DMS153 (cell line): ENCODE measurements at places on chromosomes 3 and 15.
A peak's percentile ranks its signal among the peaks of the same experiment; 100 is the strongest.

DNA sequence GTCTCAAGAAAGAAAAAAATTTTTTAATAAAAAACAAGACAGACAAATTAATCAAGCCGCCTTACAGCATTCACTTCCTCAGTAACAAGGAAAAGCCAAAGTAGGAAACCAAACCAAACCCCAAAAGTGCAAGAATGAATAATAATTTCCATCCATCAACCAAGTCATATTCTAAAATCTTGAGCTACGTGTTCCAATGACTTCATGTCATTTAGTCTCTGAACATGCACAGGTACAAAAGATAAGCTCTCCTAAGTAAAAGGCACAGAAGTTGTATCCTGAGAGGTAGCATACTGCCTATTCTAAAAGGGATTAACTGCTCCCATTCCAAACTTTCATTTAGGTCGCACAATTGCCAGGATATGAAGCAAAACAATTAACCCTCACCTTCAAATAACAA lies 29.7 kb downstream of the SLC4A7 start:
- DNase-seq = no peak

GRCh38 chr15:83380682-83381081 lies 66.5 kb upstream of the SH3GL3 start:
- DNase-seq = peak; percentile 5

DNA sequence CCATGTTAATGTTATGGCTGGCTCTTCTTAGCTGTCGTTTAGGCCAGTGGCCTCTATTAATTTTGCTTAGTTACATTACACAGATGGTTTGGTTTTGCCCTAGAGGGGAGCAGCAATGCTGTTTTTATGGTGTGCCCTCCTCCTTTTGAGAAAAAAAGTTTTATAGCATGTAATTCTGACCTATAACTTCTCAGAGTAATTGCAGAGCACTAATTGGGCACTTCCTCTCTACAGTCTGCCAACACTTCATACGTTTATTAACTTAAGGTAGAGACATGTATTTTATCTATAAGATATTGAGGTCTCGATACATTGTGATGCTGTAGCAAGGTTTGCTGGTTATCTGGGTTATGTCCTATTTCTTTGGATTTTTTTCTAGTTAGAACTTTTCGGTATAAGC lies 12.2 kb downstream of the SLC25A26 start:
- no peak for DNase-seq

DNA sequence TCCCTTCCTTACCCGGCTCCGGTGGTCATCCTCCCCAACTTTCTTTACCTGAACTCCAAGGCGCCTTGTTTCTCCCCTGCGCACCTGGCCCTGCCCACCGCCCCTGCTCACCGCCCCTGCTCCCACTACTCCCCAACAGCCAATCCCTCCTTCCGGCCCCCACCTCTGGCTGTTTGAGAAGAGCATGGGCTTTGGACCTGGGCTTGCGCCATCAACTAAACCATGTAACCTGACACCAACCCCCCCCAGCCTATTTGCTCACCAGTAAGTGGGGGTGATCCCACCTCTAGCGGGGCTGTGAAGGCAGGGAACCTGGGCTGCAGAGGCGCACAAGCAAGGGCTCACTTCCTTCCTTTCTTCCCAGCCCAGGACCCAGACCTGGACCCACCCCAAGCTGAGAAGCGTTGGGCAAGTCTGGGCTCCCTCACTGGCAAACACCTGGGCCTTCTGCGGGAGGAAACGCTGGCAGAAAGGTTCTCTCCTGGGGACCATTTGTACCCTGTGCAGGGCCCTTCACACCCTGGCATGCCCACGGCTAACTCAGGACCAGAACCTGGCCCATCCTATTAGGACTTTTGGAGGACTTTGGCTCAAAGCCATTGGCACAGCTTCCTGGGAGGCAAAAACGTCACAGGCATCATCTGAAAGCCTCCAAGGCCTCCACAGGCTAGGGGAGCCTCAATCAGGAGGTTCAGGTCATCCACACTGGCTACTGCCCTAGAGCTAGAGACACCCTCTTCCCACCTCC lies at the start of gene PLXNB1:
TSS of gene PLXNB1 (minus strand) at position 127 of the 748 bp plus-strand sequence. CDS start 5,475 bp downstream, outside the sequence.
- DNase-seq = peak; percentile 51

DNA sequence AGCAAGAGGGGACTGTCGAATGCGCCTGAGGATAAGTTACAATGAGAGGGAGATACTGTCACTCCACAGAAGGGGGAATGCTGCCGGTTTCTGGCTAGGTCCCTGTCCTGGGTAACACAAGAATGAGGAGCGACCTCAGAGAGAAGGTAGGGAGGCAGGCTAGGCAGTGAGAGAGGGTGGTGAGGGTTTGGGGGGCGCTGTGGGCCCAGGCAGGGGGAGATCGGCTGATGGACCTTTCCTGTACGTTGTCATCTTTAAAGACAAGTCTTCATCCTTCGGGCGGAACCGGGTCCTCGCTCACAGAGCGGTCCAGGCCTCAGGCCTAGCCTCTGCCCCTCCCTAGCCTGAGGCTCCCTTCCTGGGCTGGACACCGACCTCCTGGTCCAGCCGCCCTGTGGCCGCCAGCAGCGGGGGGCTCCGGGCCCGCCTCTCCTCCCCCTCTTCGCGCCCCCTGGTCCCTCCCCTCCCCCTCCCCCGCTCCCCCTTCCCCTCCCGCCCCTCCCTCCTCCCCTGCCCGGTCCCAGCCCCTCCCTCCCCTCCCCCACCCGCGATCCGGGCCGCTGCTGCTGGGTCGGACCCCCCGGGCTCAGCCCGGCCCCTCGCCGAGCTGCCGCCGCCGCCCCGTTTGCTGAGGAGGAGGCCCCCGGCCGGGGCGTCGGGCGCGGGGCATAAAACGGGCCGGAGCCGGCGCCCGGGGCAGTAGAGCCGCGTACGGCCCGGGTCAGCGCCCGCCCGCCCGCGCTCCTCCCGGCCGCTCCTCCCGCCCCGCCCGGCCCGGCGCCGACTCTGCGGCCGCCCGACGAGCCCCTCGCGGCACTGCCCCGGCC lies at the start of gene CHRD:
TSS of gene CHRD (plus strand) at position 697 of the 827 bp plus-strand sequence. CDS start 265 bp downstream, outside the sequence.
- no peak for DNase-seq

- no peak for DNase-seq
Measured at GRCh38 chr15:47766406-47766805, 49.1 kb downstream of the SEMA6D start.

DNA sequence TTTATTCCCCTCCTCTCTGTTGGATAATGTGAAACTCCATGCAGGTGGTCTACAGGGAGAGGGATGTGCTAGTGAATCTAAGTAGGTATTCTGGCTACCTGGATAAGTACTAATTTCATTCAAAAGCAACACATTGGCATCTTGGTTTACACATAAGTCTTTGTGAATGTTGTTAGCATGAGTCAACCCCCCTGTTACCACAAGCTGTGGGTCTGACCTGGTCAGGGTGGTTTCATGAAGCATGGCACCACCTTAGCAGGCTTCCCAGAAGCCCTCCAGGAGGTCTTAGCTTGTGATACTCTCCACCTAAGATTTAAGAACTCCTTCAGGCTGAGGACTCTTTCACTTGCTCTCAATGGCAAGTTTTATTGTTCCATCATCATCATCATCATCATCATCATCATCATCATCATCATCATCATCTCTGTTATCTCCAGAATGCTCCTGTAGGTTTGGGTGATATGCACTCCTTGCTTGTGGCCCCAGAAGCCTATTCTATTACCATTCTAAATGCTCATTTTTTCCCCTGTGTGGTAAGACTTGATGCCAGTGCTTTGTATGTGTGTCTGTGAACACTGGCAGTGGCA lies 62.8 kb downstream of the EPHB1 start:
- no peak for DNase-seq

- DNase-seq = no peak
Measured at GRCh38 chr3:16277471-16277870, 12.5 kb downstream of the OXNAD1 start.

DNA sequence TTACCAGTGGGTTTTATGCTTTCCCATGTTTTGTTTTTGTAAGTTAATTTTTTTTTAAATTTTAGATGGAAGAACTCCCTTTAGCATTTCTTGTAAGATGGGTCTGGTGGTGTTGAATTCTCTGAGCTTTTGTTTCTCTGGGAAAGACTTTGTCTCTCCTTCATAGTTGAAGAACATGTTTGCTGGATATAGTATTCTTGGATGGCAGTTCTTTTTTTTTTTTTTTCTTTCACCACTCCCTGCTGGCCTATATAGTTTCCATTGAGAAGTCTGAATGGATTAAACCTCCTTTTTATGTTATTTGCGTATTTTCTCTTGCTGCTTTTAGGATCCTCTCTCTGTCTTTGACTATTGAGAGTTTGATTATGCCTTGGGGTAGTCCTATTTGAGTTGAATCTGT lies 18.1 kb downstream of the STXBP5L start:
- no peak for DNase-seq

GRCh38 chr15:95996494-95996893 lies 334.0 kb upstream of the NR2F2 start:
- DNase-seq = no peak

- DNase-seq = no peak
Measured at GRCh38 chr15:40743921-40744814, 10.9 kb downstream of the RMDN3 start.

DNA sequence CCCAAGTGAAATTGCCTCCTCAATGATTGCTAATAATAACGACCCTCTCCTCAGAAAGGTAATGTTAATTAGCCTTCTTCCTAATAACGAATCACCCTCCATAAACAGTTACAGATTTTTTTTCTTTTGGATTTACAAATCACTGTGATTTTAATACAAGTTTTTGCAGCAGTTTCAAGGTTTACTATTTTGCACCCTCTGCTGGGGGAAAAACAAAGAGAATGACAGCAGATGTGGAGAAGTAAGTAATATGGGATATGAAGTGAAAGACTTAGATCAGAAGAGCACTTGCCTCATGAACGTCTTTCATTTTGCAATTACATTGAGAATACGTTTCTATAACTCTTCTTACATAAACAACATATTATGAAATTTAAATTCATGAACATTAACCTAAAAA lies 16.1 kb upstream of the CNTN3 start:
- DNase-seq = no peak

GRCh38 chr3:184593220-184593927 lies 31.8 kb downstream of the EPHB3 start:
- DNase-seq = no peak

GRCh38 chr3:150727653-150728502 lies 24.2 kb upstream of the ERICH6 start:
- DNase-seq = peak; percentile 26

GRCh38 chr3:155326244-155326643 lies 32.8 kb upstream of the STRIT1 start:
- no peak for DNase-seq

DNA sequence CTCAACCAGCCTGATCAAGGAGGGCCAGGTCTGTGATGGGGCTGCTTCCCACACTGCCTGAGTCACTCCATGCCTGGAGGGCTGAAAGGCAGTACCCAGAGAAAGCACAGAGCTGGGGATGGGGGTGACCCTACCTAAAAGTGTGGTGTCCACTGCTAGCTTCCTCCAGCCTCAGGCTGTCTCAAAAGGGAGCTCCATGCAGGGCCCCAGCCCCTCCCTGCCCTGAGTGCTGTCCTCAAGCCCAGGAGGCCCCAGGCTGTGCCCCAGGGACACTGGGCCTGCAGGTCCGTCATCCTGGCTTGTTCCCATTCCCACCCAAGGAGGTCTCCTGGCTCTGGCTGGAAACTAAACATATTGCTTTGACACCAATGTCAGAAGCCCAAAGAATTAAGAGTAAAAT lies 56.8 kb downstream of the ZNF445 start:
- DNase-seq = no peak

DNA sequence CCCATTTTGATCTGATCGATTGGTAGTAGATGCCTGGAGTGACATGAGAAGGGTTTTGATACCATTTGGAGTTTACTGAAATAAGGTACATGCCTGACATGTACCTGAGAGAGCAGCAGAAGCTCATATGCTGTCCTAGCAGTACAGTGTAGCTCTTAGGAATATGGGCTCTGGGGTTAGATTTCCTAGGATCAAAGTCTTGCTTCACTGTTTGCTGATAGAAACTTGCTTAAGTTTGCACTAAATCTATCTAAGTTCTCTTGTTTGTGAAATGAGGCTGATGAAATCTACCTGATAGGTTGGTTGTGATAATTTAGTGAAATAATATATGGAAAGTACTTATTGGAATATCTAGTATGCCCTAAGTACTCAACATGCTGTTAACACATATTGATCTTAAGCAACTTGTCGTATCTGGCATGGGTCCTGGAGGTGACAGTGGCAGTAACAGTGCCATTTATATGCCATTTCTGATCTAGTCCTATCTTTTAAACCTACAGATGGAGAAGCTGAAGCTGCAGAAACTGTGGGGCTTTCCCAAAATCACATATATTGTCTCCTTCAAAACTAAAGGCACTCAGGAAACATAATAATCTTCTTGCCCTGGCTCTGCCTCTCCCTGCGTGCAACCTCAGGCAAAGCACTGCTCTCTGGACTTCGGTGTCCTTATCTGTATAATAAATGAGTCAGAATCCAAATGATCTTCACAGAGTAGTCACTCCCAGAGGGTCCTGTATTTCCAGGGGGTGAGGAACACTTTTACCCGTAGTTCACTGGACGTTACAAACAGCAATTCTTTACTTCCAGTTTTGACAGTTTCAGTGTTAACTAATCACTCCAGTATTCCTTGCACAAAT lies 223.6 kb upstream of the SETMAR start:
- DNase-seq = no peak

DNA sequence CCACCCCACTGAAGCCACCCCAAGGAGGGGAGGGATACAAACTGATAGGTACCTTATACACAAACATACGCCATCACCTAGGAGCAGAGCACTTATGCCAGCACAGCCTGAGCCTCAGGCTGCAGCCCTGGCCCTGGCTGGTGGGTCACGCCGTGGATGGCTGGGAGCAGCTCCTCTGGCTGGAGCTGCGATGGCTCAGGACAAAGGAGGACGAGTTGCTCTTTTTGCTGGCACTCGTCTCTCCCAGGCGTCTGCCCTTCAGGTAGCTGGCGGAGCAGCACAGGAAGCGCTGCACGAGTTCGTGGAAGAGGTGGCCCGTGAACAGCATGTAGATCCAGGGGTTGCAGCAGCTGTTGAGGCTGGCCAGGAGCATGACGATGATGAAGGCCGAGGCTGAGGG lies 16.6 kb downstream of the OXTR start:
- DNase-seq = no peak
